T-helper 9 cell (primary cell): ENCODE measurements at places on chromosomes 4 and X.

DNA sequence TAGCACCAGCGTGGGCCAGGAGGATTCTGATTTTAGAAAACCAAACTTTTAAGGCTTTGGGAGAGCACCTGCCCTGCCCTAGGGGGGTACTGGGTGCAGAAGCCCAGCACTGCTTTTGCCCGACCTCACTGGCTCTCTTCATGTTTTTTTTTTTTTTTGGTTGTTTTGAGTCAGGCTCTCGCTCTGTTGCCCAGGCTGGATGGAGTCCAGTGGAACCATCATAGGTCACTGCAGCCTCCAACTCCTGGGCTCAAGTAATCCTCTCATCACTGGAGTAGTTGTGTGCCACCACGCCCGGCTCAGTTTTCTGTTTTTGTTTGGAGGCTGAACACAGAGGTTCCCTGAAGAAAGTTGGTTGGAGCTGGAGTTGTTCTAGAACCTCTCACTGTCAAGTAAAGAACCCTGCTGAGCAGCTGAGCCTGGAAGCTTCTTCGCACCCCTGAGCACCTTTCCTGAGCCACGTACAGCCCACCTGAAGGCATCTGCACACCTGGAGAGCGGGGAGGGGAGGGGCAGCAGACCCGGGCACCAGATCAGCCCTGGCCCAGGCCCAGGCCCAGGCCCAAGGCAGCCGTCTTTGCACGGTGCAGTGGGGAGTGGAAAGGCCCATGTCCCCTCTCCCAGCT is 49.5 kb downstream of the SHROOM2 start:
- DNase-seq, result no peak

GRCh38 chr4:110808351-110808878 is 185.5 kb upstream of the PITX2 start:
- no peak for DNase-seq

GRCh38 chr4:149897783-149898182 is 82.1 kb upstream of the IQCM start:
- DNase-seq, result no peak

DNA sequence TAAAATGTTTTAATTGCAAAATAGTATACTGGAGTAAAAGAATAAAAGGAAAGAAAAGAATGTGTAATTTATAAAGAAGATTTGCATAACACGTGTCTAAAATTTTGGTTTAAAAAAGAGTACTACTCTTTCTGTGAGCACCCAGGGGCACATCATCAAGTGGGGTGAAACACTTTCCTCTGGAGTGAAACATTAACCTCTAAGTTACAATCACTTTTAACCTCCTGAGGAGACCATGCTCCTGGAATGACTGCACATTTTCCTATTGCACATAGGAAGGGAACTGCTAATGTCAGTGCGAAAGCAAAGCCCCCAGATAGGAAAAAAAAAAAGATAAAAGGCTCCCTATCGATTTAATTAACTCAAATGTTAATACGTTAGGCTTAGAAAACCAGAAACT is 13.3 kb downstream of the VEGFC start:
- no peak for DNase-seq

GRCh38 chrX:151714362-151714761 is 1.5 kb upstream of the FATE1 start:
- DNase-seq, result no peak

GRCh38 chr4:10417740-10418139 is 39.5 kb downstream of the ZNF518B start:
- DNase-seq, result no peak

GRCh38 chrX:69186651-69187050 is 21.4 kb upstream of the PJA1 start:
- no peak for DNase-seq

DNA sequence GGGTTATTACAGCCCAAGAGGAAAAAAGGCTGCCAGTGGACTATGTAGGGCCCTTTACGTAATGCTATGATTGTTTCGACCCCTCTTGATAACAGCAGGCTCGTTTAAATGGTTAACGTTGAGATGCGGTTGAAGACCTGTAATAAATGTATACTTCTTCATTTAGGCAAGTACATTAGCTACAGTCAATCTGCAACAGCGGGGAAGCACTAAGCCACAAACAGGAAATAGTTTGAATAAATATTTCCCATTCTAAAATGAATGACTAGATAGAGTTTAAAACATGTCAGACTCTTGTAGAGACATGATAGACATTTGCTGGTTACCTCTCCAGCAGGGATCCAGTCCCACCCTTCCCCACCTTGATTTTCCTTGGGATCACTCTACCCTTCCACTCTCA is 38.1 kb upstream of the STIM2 start:
- DNase-seq, result no peak

GRCh38 chrX:703866-704265 is 73.3 kb downstream of the SHOX start:
- no peak for DNase-seq

DNA sequence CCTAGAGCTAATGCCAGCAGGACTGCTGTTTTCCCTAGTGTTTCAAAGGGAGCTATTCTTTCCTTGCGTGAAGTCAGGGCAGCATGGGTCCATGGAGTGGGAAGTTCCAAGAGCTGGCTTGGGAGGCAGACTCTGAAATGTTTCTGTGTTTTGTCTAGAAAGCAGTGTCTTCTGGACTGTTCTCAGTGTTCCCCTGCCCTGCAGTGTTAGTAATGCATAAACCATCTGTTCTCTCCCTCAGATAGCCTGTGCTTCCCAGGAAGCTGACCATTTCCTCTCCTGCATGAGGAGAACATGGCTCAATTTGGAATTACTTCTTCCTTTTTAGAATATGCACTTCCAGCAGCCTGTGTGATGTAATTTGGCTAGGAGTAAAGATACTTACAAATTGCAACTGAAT is 116.7 kb upstream of the CXCL13 start:
- no peak for DNase-seq

DNA sequence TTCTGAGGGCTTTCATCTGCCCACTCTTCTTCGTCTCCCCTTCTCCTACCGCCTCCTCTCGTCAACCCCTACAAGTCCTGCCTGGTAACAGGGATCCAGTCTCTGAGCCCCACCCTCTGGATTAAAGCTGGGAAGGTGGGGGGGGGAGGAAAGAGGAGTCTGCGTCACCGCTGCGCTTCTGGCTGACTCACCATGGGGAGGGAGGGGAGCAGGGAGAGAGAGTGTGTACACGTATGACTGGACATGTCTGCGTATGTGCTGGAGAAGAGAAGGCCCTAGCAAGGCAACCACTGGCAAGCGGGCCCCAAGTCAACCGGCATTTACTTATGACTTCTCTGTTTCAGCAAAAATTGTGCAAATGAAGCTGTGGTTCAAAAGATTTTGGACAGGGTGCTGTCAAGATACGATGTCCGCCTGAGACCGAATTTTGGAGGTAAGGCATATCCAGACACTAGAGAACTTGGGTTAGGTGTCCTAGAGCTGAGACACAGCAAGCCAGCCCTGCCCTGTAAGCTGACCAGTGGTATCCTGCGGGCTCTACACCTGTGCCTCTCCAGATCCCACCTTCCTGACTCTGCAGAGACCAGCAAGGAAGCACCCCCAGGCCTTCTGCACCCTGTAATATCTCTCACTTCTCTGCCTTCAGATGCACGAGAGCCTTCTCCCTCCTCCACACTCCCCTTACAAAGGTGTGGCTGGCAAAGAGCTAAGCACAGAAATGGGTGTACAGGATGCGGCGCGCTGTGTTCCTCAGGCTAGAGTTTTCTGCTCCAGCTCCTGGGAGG is 2.5 kb downstream of the GABRQ start:
- no peak for DNase-seq

GRCh38 chrX:152899111-152899873 is 1.4 kb downstream of the ZNF185 start:
- no peak for DNase-seq

DNA sequence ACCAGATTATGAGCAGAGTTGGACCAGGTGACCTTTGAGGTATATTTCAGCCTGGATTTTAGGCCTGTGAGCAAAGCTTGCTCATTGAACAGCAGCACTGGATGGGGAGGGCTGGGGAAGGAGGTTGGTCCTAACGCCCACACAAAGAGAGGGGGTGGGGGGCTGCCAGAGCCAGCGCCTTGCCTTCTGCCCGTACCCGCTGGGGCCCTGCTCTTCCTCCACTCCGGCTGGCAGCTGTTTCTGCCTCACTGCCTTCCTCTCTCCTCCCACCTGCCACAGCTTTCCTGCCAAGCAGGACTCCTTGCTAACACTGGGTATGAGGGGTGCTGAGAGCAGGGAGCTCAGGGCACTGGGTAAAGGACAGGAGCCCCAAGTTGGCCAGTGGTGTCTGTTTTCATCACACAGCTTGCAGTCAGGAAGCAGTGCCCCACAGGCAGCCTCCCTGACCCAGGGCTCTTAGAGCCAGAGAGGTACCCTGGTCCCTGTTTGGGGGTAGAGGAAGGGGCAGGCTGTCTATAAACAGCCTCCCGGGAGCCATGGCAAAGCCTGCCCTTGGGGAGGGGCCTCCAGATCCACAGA is 6.1 kb downstream of the NALF2 start:
- no peak for DNase-seq

GRCh38 chr4:82076809-82077208 is 297.0 kb downstream of the HNRNPD start:
- no peak for DNase-seq

DNA sequence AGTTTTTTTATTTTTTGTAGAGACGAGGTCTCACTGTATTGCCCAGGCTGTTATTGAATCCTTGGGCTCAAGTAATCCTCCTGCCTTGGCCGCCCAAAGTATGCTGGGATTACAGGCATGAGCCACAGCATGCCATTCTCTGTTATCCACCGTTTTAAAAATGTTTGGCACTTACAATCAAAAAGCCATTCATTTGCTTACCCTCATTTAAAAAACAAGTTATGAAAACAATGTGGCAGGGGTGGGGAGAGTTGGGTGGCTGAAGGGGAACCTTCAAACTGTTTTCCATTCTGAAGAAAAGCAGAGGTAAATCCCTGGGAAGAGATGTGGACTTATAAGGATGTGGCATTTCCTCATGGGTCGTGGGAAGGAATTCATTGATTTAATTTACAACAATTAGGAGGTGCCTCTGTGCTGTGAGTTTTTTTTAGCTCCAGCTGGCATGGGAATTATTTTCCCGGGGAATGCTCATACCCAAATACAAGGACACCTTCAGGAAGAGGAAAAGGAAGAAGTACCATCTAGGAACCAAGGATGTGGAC is 103.5 kb downstream of the MID1 start:
- no peak for DNase-seq

DNA sequence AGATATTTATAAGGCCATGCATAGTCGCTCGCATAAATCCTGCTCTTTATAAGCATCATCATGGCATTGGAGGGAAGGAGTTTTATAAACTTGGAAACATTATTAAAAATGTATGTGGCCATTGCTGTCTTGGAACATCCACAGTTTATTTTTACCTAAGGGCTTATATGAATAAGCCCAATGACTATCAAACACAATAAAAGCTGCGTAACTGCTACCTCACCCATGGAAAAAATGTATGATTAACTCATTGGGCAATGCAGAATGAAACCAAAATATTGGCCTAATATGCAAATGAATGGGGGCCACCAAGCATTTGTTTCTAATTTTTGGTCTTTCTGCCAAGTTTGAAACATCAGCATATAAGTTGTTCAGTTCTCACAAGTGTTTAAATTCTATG is 19.1 kb downstream of the GEMIN8 start:
- no peak for DNase-seq

DNA sequence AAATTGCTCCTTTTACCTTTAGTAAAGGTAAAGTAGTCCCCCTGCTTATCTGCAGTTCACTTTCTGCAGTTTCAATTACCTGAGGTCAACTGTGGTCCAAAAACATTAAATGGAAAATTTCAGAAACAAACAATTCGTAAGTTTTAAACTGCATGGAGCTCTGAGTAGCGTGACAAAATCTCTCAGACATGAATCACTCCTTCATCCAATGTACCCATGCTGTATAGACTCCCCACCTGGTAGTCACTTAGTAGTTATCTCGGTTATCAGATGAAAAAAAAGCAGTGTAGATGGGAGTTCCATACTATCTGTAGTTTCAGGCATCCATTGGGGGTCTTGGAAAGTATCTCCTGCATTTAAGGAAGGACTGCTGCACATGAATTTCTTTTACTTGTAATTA is 7.7 kb downstream of the UNC5C start:
- no peak for DNase-seq

DNA sequence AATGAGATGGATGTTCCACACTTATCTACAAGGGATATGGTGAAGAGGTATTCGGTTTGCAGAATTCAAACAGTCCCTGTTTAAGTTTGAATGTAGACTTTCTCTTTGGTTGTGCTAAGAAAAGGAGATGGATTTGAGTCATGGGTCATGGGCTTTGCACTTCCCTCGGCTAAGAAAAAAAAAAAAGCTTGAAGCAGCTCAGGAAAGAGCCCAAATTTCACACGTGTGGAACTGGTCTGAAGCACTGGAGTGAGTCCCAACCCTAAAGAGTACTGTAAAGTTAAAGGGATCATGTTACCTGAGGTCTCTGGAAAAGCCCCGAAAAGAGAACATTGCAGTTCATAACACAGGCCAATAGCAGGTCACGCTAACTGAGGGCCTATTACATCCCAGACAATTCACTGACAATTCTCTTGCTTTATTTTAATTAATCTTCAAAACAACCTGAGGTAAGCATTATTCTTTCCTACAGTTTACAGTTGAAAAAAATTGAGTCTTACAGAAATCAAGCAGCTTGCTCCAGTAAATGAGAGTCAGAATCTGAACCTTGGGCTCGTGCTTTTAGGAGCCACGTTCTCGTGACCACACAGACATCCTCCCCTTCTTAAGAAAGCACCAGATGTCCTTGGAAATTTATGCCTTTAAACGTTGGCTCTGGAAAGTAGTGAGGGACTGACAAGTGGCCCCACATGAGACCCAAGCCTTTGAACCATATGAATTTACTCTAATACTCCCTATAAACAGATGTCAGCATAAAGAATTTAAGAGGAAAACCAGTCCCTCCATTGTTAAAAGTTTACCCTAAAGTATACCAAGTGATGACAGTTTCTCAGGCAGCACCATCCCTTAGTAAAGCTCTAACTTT is 89.3 kb downstream of the MAD2L1 start:
- DNase-seq, result no peak

DNA sequence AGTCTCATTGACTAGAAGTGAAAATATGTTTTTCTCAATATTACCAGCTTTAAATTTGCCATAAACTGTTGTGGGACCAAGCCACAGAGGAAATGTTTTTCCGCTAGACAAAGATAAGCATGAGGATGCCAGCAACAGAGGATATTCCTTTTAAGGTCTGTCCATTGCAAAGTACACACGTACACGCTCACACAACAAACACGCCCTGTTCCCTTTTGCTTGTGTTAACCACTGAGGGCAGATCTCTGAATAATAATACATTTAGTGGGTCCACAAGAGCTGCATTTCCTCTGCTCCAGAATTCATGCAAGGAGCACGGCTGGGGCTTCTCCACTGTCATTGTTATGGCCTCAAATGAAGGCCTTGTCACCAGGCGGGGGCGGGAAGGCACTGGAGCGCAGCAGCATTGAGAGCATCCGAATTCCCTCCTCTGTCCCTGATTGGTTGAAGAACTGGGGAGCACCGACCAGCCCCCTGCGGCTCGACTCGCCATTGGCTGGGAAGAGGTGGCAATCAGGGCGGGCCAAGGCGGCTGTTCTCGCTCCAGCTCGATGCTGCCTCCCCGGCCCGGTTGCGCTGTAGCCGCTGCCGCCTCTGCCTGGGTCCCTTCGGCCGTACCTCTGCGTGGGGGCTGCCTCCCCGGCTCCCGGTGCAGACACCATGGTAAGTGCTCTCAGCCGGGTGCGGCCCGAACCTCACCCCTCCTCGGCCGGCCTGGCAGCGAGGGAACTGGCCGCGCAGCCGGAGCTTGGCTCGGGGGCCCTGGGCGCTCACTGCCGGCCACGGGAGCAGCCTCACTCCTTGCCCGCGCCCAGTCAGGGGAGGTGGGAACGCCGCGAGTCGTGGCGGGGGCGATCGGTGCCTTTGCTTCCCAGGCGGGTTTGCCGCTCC is at the start of gene GUCY1B1:
GUCY1B1 (plus strand) TSS at position 541 of the 891 bp plus-strand sequence; CDS start at position 661, 120 bp downstream.
- peak; percentile 3 for DNase-seq

- no peak for DNase-seq
Measured at GRCh38 chr4:158760866-158761265, 8.0 kb upstream of the FNIP2 start.

GRCh38 chr4:101345596-101346350 is 1.6 kb downstream of the PPP3CA start:
- peak; percentile 67 for DNase-seq
